Stimulated activated CD8-positive, alpha-beta memory T cell treated with anti-CD3 and anti-CD28 coated beads, Interleukin-7, amount 100 ng/mL, for 1 hour (primary cell): ENCODE measurements at places on chromosomes 7 and 10.

- no peak for DNase-seq
These were observed 48.9 kb upstream of the GJD4 start for GRCh38 chr10:35555962-35556930.

DNA sequence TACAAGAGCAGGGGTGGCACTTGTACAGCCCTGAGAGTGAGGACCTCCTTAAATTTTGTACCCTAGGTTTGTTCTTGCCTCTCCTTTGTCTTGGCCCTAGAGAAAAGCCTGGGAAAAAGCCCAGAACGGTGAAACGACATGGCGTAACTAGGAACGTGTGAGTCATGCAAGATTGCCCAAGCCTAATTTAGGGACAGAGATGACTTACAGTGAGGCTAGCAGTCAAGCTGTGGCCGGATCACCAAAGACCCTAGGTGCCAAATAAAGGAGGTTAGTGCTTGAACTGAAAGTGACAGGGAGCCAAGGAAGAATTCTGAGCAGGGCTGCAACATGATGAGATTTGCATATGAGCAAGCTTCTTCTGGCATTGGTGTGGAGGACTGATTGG is 25.1 kb downstream of the TBXAS1 start:
- DNase-seq = no peak

DNA sequence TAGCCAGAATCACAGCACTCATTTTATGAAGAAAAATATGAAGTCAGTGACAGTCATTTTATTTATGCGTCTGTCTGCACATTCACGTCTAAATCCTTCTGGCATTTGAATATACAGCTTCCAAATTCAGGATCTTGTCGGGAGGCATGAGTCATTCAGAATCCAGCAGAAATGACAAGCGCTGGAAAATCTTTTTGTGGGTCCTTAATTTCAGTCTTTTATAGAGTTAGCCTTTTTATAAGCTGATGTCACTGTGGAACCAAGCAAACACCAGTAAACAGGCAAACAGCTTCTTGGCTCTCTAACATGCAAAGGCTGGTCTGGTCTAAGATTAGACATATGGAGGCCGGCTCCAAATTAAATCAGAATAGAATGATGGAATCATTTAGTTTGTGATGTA is 388.2 kb upstream of the TEX47 start:
- no peak for DNase-seq

DNA sequence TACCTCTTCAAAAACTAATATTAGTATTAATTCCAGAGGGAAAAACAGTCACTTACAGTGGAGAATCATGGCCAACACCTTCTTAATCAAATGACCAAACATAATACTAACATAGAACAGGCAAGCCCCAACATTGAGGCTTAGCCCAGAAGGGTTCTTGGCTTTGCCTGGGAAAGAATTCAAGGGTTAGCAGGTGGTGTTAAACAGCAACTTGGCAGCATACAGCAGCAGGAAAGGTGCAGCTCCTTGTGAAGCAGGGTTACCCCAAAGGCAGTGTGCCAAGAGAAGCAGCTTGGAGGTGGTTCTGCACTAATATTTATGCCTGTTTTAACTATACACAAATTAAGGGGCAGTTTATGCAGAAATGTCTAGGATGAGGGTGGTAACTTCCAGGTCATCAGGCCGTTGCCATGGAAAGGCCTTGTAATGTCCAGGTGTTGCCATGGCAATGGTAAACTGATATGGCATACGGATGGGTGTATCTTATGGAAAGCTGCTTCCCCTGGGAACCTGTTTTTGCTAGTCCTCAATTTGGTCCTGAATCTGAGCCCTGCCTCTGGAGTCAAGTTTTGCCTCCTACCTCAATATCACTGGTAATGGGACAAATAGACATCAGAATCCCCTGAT is 27.2 kb upstream of the BEND7 start:
- no peak for DNase-seq

- DNase-seq = no peak
These were observed 7.0 kb downstream of the ANKMY2 start for GRCh38 chr7:16638282-16639280.

DNA sequence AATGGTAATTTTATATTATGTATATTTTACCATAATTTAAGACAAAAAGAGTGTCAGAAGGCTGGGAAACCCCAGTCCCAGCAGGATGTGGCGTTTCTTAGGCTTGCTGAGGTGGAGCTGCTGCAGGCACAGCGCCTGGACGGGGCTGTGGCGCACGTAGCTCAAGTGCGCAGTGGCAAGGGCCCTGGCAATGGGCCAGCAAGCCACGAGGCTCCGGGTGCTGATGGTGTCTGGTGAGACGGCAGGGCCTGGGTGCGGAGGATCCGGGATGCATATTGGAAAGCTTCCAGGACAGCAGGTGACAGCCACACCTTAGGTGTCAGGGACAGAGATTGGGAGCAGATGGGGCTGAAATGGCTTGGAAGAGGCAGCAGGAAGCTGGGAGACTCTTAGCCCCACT is 37.2 kb downstream of the CLEC2L start:
- DNase-seq = no peak

GRCh38 chr7:2932402-2933251 is 88.5 kb upstream of the GNA12 start:
- no peak for DNase-seq

GRCh38 chr7:134741907-134742635 is 37.4 kb upstream of the CALD1 start:
- no peak for DNase-seq

DNA sequence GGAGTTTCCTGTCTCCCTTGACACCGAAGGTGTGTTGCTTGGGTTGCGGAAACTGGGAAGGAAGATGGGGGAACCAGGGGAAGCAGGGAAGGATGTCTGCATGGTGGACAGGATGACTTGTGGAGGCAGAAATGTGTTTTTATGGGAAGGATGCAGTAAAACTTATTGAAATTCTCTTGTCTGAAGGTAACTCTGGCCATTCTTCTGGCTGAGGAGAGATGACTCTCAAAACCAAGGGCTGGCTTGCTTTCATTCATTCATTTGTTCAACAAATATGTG is 1.5 kb downstream of the UBTD1 start:
- no peak for DNase-seq

DNA sequence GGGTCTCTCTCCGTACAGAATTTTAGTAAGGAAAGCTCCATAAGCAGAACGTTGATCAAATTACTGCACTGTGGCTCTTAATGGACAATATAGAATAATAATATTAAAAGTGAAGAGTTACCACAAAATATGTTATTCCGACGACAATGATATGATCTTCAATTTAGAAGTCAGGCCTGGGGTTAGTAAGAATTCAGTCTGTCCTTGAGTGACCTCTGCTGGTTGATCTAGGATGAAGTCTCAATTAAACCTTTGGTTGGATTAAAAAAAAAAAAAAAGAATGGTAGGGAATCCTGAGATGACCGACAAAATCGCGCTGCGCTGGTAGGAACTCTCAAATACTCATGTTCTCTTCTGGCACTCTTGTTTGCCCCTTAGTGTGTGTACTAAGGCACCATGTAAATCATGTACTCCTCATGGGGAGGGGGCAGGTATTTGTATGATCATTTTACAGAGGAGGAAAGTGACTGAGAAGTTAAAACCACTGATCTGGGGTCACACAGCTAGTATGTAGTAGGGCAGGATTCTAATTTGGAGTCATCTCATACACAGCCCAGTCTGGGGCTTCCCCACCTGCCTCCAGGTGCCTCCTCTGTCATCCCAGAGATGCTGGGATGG is 161.3 kb upstream of the NPVF start:
- DNase-seq = no peak

- DNase-seq = no peak
These were observed 326.4 kb downstream of the PAXIP1 start for GRCh38 chr7:154676422-154677073.

- no peak for DNase-seq
These were observed 28.5 kb upstream of the DPYSL4 start for GRCh38 chr10:132158122-132158741.

GRCh38 chr7:23373151-23374004 is 74.2 kb downstream of the MALSU1 start:
- DNase-seq = no peak

DNA sequence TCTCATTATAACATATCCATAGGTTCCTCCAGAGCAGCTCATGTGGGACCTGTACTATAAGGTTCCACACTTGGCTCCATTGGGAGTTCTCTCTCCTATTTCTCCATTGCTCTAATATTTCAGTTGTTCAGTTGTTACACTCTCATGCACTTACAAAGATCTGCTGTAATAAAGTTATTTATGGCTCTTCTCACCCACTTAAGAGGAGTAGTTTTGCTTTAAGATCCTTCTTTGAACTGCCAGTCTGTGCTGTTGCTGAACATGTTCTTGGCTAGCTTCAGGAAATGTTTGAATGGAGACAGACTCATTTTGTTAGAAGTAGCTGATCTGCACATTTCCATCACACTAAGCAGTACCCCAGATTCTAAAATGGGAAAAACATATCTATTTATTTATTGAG is 250.1 kb downstream of the CDK14 start:
- DNase-seq = no peak

- DNase-seq = no peak
These were observed 11.4 kb upstream of the ARHGAP12 start for GRCh38 chr10:31939797-31940708.

GRCh38 chr7:75732764-75733630 is 5.7 kb downstream of the HIP1 start:
- DNase-seq = no peak

DNA sequence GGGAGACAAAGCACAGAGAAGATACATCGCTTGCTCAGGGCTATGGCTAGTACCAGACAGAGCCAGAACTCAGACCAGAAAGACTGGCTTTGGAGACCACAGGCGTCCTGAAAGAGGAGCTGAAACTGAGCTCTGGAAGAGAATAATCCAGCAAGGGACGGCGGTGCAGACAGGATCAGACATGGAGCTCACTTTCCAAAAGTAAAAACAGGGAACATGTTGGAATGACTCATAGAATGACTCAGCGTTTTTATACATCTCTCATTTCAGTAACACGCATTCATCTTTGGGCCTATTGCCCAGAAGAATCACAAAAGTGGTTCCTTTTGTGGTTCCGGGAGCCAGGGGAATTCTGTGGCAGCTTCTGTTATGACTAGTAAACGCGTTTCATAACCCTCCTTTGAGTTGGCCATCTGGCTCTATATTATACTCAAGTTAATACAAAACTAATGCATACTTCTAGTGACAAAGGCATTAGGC is 37.2 kb downstream of the PLEKHS1 start:
- no peak for DNase-seq

DNA sequence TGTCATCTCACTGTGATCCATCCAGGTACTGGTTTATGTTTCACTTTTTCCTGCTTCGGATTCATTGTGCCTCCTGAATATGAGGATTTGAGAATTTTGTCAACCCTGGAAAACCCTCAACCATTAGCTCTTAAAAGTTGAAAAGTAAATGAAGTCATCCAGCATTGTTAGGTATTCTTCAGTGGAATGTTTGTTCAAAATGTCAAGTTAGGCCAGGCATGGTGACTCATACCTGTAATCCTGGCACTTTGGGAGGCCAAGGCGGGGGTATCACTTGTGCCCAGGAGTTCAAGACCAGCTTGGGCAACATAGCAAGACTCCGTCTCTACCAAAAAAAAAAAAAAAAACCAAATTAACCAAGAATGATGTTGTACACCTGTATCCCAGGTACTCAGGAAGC is 222.1 kb downstream of the NSUN6 start:
- no peak for DNase-seq

DNA sequence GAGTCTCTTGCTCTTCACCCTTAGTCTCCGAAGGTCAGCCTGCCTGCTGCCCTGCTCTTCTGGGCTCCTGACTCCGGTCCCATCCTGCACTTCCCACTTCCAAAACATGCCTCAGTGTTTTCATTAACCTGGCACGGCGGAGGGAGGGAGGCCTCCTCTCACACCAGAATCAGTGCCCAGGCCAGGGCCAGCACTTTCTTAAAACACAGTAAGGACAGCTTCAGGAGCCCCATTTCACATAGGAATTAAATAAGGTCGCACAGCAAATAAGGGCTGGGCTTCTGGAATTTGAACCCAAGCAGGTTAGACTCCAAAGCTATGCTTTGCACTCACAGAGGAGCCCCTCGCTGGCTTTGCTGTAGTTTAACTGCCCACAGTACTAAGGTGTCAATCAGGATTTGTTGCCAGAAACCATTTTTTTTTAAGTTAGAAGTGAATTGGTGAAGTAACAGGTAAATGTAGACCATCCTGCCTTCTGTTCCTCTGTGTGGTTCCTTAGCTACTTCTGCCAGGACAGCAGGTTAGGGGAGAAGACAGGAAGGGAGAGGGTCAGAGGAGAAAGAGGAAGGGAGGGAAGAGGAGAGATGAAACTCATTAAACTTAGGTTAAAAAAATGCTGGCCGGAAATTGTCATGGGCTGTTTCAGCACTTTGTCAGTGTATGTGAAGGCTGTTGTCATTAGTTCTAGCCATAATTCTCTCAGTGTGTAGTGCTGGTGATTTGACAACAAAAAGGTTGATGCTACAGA is 1.1 kb downstream of the RASSF4 start:
- no peak for DNase-seq

GRCh38 chr10:31650010-31650409 is 278.6 kb downstream of the ARHGAP12 start:
- no peak for DNase-seq
